ENCODE measurements at places on chromosomes 6 and 20.
A peak's percentile ranks its signal among the peaks of the same experiment; 100 is the strongest.

- no peak for DNase-seq
Measured at GRCh38 chr6:136647363-136647852, 97.2 kb upstream of the MAP7 start.

- no peak for DNase-seq
Measured at GRCh38 chr6:140011537-140011936, 637.1 kb upstream of the CITED2 start.

DNA sequence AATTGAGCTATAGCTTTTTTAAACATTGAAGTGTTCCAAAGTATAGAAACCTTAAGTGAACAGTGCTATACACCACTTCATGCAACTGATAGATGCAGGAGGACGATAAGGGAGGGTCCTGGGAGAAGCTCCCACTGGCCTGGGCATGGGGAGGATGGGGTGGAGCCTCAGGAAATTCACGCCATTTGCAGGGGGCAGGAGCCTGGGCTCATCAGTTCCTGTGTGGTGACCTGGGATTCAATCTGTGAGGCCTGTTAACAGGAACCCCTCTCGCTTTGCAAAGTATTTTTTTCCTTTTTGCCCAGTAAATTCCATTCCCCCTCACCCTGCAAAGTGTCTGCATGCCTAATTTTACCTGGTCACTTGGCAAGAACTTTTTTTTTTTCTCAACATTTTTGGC lies 11.0 kb upstream of the ASCC3 start:
- no peak for DNase-seq

DNA sequence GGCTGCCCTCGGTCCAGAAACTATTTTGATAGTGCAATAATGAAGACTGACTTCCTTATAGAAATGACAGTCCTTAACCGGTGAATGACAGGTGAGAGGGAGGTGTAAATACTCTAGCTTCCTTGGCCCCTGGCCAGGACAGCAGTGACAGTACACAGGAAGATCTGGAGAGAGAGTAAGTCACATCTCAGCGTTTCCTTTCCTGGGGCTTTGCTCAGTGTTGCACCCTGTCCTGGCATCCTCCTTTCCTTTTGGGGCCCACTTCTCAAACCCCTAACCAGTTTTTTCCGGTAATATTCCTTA lies 336.9 kb downstream of the CD83 start:
- DNase-seq, result peak; percentile 55

DNA sequence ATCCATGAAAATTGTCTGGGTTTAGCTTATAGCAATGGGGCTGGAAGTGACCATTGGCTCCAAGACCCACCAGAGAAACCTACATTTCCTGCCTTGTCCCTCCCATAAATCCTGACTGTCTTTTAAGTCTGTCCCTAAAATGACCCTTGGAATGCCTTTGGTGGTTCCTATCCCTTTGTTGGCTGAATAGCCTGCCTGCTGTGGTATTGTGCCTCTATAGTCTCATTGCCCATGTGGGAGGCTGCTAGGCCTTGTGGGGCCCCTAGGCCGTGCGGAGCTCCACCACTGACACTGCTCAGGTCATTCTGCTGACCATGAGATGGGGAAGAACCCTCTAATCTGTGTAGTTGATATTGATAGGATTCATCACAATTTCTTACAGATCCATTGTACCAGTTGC lies 43.3 kb downstream of the SCP2D1 start:
- no peak for DNase-seq

DNA sequence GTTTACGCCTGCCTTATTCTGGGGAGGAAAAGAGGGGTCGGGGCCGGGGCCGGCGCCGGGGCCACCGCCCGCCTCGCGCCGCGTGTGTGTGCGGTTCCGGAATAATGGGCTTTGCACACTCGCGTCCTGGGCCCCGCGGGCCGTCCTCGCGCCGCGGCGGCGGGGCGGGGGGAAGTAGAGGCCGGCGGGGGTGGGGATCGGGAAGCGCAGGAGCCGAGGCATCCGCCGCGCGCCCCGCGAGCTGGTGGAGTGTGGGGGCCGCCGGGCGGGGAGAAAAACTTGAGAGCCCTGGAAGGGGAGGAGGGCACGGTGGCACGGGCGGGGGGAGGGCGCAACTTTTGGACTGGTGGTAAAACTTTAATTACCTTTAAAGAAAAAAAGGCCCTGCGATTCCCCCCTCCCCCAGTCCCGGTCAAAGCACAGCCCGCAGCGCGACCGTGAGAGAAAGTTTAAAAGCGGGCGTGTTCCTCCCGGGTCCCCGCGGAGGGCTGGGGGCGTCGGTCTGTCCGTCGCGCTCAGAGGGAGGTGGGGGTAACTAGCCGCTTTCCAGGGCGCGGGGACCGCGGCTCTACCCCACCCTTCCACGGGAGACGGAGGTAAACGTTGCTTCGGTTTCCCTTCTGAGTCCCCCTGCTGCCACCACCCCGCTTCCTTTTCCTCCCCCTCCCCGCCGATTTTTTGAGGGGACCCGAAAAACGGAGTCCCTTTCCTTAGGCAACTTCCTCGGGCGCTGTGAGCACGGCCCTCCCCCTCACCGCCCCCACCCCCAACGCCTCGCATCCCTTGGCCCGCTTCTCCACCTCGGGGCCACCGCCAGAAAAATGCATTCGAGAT lies 1.9 kb downstream of the L3MBTL3 start:
- peak; percentile 44 for DNase-seq

DNA sequence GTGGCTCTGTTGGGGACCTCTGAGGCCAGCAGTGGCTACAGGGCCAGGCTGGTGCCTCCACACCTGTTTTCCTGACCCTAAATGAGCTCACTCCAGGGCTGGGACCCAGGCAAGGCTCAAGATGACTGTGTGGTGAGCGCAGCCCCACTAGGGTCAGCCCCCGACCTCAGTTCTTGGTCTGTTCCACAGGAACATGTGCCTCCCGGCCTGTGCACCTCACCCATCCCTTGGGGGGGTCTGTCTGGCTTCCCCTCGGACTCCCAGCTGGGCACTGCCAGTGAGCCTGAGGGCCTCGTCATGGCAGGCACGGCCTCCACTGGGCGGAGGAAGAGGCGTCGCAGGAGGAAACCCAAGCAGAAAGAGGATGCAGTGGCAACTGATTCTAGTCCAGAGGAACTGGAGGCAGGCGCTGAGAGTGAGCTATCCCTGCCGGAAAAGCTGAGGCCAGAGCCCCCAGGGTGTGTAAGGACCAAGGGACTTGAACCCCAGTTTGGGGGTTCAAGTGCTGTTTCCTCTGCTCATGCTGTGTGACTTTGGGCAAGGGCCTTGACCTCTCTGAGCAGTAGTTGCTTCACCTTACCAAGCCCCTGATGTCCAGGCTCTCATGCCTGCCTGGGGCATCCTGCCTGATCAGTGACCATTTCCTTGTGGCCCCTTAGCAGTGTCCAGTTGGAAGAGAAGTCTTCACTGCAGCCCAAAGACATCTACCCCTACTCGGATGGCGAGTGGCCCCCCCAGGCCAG lies 8.0 kb downstream of the LPIN3 start:
- no peak for DNase-seq

DNA sequence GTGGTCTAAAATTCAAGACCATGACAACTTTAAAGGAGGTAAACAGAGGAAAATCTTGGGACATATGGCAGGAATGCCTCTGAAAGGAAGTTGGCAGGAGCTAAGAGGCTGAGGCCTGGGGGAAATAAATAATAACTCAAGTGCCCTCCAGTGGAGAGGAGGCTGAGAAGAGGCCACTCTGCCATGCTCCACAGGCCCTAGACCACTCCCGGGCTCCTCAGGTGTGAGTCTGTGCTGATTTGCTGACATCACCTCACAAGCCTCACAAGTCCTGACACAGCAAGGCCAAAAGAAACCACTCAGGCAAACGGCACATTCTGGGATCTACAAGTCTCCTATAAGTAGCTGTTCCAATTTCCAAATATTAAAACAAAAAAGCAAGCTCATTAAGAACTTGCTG lies 91.0 kb upstream of the RIPOR2 start:
- peak; percentile 26 for DNase-seq

DNA sequence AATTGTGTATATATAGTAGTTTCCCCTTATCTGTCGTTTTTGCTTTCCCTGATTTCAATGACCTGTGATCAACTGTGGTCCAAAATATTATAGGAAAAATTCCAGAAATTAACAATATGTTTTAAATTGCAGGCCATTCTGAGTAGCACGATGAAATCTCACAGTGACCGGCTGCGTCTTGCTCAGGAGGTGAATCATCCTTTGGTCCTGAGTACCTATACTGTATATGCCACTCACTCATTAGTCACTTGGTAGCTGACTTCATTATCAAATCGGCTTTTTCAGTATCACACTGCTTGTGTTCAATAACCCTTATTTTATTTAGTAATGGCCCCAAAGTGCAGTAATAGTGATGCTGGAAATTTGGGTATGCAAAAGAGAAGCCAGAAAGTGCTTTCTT lies 728.3 kb upstream of the EYS start:
- DNase-seq, result no peak

DNA sequence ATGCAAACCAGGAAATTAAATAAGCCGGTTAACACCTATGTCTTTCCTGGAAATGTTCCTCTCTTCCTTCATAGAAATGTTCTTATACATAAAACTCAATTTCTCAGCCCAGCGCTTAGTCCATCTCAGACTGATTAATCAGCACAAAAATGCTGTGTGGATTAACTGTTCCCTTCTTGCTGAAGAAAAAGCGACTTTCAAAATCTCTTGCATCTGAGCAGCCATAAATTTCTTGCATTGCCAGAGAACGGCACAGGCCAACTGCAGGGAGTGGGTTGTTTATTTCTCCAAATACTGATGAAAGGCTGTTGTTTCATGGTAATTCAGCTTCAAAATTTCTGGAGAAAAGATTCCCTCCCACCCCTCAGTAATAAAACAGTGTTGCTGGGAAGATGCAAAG lies 517.6 kb downstream of the BTBD3 start:
- DNase-seq, result no peak

DNA sequence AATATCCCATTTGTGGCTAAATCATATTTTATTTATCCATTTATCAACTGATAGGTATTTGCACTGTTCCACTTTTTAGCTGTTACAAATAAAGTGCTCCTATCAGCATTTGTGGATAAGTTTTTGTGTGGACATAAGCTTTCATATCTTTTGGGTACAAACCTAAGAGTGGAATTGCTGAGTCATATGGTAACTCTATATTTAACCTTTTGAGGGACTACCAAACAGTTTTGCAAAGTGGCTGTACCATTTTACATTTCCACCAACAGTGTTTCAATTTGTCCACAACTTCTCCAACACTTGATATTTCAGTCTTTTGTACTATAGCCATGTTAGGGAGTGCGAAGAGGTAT lies 23.6 kb upstream of the ECHDC1 start:
- DNase-seq, result no peak

DNA sequence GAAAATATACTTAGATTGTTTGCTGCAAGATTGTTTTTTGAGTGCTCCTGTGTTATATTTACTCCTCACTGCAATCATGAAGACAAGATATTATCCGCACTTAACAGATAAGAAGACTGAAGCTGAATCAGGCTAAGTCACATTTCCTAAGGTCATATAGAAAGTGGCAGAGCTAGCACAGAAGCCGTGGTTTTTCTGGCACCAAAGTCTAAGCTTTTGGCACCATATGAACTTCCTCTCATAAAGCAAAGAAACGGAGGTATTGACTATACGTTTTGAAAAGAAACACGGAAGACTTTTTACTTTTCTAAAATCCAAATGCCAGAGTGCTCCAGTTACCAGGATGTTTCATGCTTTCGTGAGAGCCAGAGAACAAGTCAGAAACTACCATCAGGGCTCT lies 9.3 kb upstream of the DTD1 start:
- DNase-seq, result no peak

GRCh38 chr6:149174962-149175361 lies 142.6 kb upstream of the TAB2 start:
- DNase-seq, result no peak

DNA sequence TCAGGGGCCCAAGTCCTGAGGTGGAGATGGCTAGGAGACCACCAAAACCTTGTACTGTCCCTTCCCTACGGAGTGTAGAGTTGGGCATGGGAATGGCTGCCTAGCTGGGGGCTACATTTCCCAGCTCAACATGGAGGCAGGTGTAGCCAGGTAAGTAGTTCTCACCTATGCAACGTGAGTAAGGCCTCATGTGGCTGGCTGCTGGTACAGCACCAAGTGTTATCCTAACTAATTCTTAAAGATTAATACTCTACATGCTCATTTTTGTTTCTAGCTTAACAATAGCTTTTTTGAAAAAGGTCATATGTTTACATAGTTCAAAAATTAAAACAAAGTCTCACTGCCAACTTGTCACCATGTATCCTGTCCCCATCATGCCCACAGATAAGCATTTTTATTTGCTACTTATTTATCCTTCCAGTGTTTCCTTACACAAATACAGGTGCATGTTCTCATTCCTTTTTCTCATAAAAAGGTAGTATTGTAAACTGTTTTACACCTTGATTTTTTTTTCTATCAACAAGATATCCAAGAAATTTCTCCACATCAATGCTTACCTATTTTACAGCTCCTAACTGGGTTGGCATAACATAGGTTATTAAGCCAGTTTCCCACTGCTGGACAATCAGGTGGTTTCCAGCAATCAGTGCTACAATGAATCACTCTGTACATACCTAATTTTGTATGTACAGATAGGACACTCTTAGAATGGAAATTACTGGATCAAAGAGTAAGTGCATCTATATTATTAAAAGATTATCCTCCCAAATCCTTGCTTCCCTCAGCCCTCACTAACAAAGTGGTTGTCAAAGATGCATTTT lies 25.5 kb downstream of the ABHD12 start:
- no peak for DNase-seq

DNA sequence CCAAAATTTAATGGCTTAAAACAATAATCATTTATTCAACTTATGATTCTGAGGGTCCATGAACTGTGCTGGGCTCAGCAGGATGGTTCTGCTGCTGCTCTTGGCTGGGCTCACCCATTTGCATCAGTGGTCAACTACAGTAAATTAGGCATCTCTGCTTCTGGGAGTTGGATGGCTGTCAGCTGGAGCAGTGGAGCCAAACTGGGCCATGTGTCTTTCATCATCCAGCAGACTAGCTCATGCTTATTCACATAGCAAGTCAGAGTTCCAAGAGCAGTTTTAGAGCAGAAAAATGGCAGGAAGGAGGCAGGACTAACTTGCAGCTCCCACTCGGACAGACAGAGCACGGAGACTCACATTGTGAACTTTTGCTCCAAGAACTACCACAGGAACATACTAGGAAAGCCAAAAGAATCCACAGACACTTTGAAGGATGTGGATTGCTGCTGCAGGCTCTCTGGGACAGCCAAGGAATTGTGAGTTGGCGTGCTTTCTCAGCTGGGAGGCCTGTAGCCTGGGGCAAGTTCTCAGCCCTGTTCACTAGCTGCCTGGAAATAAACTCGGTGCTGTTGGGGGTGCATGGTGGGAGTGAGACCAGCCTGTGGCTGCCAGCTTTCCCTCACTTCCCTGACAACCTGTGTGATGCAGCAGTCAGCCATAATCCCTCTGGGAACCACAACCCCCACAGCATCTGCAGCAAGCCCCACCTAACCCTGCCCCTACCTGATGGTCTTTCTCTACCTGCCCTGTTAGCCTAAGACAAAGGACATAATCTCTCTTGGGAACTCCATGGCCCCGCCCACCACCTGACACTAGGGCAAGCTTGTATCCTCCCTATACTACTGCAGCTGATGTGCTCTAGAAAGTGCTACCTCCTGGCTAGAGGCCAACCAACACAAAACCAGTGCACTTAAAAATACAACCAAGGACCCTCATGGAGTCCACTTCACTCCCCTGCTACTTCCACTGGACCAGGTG lies 129.0 kb downstream of the JPH2 start:
- DNase-seq, result peak; percentile 33

All from NCI-H1417 (cell line).